ENCODE measurements at places on chromosomes 7 and 10. TPM values are rescaled to one million over a fixed set of nuclear protein-coding genes. Genes with fewer than 3 reads are reported as not detected.

Gene PITRM1
- 42.9 TPM for total RNA-seq

GRCh38 chr7:25091176-25091575 is 33.9 kb downstream of the CYCS start:
- DNase-seq = no peak

GRCh38 chr7:16318989-16319915 is 102.1 kb downstream of the CRPPA start:
- DNase-seq = no peak

GRCh38 chr7:152173372-152174070 is 148.0 kb downstream of the GALNT11 start:
- DNase-seq = no peak

GRCh38 chr10:62582101-62582705 is 208.0 kb downstream of the ZNF365 start:
- no peak for DNase-seq

GRCh38 chr7:127789031-127789430 is 137.0 kb downstream of the SND1 start:
- no peak for DNase-seq

GRCh38 chr10:95833042-95833610 is 74.6 kb upstream of the CC2D2B start:
- no peak for DNase-seq

DNA sequence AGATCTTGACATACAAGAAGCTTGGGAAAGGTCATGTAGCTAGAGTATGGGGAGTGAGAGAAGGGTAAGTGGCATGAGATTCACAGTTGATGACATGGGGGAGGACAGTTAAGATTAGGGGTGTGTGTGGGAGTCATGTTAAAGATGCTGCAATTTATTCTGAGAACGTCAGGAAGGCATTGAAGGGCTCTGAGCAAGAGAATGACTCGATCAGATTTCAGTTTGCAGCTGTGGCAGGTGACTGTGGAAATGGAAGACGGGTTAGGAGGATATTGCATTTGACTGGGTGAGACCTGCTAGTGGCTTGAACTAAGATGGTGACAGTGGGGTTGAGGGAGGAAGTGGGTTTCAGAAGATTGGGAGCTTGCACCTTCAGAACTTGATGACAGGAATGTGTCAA is 5.6 kb downstream of the CDC123 start:
- no peak for DNase-seq

DNA sequence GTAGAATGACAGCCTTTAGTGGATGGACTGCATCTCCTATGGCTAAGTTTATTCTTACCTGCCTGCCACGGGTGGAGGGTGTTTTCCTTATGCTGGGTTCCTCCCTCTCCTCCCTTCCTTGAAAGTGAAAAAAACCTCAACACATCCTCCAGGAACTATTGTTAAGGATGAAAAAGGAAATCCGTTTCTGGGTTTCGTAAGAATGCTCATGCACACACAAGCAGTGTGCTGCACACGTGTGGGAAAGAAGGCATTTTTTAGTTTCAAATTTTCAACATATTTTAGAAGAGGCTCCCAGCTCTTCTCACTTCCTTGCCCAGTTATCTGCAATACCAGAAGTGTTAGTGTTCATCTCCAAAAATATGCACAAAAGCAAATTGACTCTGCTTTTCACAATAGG is 90.6 kb downstream of the FAM171A1 start:
- DNase-seq = no peak

DNA sequence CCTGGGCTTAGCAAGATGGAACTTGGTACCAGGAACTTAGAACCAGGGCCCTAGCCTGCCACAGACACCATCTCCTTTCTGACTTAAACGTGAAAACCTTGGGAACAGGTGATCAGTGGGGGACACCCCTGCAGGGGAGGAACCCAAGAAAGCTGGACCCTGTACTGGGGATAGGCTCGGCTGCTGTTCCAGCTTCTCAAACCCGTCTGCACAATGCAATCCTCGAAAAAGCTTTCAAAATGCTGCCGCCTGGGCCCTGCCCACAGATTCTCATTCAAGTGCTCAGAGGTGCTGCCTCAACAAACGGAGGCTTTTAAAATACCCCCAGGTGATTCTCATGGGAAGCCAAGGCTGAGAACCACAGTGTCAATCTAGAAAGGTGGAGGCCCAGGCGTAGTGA is 169.7 kb downstream of the ARHGAP21 start:
- no peak for DNase-seq

Gene TMEM236
- 0.69 TPM for total RNA-seq

DNA sequence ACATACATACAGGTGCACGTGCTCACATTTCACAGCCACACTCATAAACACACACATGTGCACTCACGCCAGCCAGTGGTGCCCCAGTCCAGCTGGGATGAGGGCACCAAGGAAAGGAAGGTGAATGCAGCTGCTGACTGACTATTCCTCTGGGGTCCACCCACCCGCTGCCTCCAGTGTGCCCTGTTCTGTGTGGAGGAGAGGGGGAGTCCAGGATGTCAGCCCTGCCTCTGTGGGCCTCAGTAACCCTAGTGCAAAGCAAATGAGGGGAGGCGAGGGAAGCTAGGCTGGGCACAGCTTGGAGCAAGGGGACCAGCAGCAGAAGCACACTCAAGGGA is 57.6 kb downstream of the YKT6 start:
- no peak for DNase-seq

GRCh38 chr10:50658165-50658564 is 34.4 kb upstream of the SGMS1 start:
- DNase-seq = no peak

DNA sequence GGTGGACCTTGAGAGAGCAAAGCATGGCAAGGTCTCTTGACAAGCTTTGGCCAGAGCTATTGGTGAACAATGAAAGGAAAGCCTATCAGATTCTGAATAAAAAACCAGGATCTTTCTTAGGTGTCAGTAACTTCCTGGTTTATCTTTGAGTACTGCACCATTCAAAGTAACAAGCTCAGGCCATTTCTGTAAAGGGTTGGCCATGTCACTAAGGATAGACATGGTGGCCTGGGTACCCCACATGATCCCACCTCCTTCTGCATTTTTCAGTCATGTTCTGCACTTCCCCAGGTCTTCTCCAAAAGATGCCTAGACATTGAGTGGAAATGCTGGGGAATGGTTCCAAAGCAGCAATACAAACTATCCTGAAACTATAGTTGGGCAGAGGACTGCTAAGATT is 242.0 kb downstream of the ARHGAP12 start:
- no peak for DNase-seq

DNA sequence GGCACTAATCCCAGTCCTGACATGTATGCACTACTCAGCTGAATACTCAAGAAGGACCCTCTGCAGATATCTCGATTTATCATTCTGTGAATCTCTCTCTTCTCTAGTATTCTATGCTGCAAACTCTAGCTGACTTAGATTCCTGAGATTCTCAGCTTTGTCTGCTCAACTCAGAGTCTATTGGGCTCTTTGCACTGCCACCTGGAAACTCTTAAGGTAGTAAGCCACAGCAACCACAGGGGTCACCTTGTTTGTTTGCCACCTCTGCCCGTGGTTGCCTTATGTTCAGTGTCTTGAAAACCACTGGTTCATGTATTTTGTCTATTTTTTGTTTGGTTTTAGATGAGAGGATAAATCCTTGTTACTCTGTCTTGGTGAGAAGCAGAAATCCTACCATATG is 72.9 kb downstream of the SP8 start:
- DNase-seq = no peak

GRCh38 chr7:19119372-19119771 is 1.9 kb upstream of the TWIST1 start:
- no peak for DNase-seq

- no peak for DNase-seq
Measured at GRCh38 chr10:14782691-14783363, 8.1 kb upstream of the FAM107B start.

DNA sequence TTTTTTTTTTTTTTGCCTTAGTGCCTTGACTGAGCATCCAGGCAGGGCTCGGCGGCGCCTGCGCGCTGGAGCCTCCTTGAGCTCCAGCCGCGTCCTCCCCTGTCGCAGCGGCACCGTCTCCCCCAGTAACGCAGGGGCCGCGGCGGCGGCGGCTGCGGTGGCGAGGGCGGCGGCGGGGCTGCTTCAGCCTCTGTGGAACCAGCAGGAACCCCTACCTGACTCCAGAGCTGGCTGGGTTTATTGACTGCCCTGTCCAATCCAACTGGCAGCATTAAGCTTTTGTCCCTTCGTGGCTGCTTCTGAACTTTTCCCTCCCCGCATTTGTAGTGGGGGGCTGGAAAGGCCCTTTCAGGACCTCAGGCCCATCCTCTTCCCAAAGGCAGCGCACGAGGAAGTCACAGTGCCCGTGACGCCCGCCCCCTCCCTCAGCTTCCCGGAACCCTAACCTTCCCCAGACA is at the start of gene GPR85:
Gene GPR85, minus strand, starts transcription at position 397 of the 458 bp plus-strand sequence. CDS start 2,106 bp downstream, outside the sequence.
- DNase-seq = peak; percentile 39

DNA sequence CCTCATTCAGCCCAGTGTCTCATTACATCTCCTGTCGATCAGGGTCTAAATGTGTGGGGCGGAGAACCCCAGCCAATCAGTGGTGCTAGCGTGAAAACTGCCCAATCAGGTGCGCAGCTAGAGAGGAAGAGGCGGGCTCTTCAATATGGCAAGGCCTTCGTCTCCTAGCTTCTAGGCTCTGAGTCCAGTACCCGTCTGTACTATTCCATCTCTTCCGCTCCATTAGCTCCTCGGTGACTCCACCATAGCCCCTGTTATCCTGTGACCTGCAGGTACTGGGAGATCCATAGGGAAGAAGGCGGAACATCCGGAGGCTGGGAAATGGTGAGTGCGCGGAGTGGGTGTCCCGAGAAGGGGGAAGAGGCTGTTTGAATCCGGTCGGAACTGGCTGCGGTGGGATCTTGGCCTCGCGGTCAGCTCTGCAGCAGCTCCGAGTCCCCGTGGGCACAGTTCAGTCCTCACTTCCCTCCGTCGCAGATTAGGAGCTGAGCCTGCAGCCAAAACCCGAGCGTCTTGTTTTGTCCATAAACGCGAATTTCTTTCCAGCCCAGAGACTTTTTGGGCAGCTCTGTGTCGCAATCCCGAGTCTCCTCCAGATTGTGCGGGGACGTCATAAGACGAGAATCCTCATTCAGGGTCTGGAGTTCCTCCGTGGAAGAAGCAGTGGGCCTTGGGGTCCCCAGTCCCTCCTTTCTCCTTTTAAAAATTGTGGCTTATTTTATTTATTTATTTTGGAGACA is at the start of gene ZNF727:
Gene ZNF727, plus strand, starts transcription at position 134 of the 740 bp plus-strand sequence. Its CDS starts 188 bp downstream, at position 322.
- no peak for DNase-seq

Gene CDH23
- total RNA-seq = 6.3 TPM

Gene SEC23IP
- 17.1 TPM for total RNA-seq

DNA sequence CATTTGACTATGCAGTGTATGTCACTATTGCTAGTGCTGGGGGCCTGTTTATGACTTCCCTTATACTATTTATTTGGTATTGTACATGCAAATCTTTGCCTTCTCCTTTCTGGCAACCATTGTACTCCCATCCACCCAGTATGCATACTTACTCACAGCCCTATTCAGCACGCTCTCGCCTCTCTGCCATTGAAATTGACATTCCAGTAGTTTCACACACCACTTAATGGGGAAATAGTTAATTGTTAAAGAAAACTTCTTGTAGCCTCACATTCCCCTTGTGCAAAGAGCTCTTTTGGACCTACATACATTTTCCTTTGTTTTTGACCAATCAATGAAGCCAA is 9.9 kb downstream of the CLDN12 start:
- DNase-seq = no peak

GRCh38 chr10:77497748-77498147 is 139.9 kb downstream of the KCNMA1 start:
- no peak for DNase-seq

GRCh38 chr10:47087667-47088066 is 176.4 kb downstream of the PTPN20 start:
- no peak for DNase-seq

Gene ACSM6
- 4.5 TPM for total RNA-seq

GRCh38 chr7:157520249-157520648 is 183.4 kb downstream of the DNAJB6 start:
- DNase-seq = no peak

DNA sequence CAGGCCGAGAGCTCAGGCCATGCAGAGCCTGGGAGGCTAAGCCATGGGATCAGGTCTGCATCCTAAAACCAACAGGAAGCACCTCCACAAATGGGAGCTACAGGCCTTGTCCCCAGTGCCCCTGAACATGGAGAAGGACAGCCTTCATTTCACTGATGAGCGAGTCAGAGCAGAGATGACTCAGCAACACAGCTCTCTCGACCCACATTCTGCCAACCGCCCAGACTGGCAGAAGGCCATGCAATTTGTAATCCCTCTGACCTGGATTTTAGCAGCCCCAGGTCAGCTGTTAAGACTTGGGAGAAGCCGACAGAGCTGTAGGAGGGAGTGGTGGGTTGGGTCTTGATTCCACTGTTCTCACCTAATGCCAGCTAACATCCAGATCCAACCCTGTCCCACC is 25.5 kb downstream of the VOPP1 start:
- no peak for DNase-seq

- DNase-seq = no peak
Measured at GRCh38 chr7:47303014-47303694, 278.8 kb downstream of the TNS3 start.

GRCh38 chr7:2774935-2775334 is 69.2 kb downstream of the GNA12 start:
- DNase-seq = no peak

- no peak for DNase-seq
Measured at GRCh38 chr7:144063710-144064109, 5.9 kb upstream of the OR2A25 start.

Gene TRIM74
- total RNA-seq = not detected

DNA sequence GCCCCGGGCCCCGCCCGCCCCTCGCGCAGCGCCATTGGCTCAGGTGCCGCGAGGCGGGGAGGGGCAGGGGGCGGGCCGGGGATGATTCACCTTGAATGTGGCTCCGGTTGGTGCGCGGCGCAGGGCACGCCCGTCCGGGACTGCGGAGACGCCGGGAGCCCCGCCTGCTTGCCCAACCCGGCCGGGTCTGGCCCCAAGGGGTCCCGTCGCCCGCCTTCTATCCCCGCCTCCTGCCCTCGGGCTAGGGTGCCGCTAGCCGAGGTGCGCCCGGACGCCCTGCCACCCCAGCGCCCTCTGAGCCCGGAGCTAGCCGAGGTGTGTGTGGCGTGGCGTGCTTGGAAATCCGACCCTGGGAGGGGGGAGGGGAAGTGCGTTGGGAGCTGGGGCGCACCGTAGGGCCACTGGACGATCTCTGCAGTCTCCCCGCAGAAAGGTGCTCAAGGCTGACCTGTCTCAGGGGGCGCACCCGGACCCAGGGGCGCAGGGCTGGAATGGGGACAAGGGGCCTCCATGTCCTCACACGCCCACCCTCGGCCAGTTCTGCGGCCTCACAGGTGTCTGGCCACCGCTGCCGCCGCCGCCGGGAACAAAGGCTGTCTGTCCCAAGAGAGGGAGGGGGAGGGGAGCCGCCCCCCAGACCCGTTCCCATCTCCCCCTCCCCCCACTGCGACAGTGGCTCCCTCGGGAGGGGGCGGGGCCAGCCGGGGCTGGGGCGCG is 168.9 kb downstream of the NRF1 start:
- DNase-seq = no peak

- DNase-seq = no peak
Measured at GRCh38 chr10:95211606-95212279, 17.7 kb downstream of the ACSM6 start.

Gene TMEM184A
- 7.7 TPM for total RNA-seq

Gene GRM8
- 1.9 TPM for total RNA-seq

Gene MALRD1
- total RNA-seq = 12.8 TPM

GRCh38 chr7:29987083-29987482 is 2.5 kb downstream of the SCRN1 start:
- peak; percentile 2 for DNase-seq

Gene STK32C
- total RNA-seq = 3.4 TPM

Gene CALHM1
- total RNA-seq = not detected

Gene TRAPPC14
- total RNA-seq = 5.3 TPM

Gene SSC4D
- total RNA-seq = 0.89 TPM

- DNase-seq = no peak
Measured at GRCh38 chr10:115379064-115379463, 285.9 kb downstream of the ATRNL1 start.
